ENCODE measurements at places on chromosomes 1 and 21. TPM values are rescaled to one million over a fixed set of nuclear protein-coding genes. Genes with fewer than 3 reads are reported as not detected.
A peak's percentile ranks its signal among the peaks of the same experiment; 100 is the strongest.

- H3K27ac ChIP-seq, result no peak overlapping the region
- DNase-seq, result no peak
- H3K4me3 ChIP-seq, result no peak overlapping the region
- H3K27me3 ChIP-seq, result no peaks in the 10 kb centered on the region
- H3K4me1 ChIP-seq, result no peaks in the 10 kb centered on the region
- no peaks in the 10 kb centered on the region for H3K36me3 ChIP-seq
Measured at GRCh38 chr1:242743983-242744780, 219.7 kb upstream of the PLD5 start.

- H3K36me3 ChIP-seq, result no peaks in the 10 kb centered on the region
- no peaks in the 10 kb centered on the region for H3K4me1 ChIP-seq
- no peak overlapping the region for H3K4me3 ChIP-seq
- DNase-seq, result no peak
- no peaks in the 10 kb centered on the region for H3K27me3 ChIP-seq
Measured at GRCh38 chr1:216749232-216749631, 26.0 kb upstream of the ESRRG start.

Gene DRAXIN
- total RNA-seq, result 0.09 TPM

DNA sequence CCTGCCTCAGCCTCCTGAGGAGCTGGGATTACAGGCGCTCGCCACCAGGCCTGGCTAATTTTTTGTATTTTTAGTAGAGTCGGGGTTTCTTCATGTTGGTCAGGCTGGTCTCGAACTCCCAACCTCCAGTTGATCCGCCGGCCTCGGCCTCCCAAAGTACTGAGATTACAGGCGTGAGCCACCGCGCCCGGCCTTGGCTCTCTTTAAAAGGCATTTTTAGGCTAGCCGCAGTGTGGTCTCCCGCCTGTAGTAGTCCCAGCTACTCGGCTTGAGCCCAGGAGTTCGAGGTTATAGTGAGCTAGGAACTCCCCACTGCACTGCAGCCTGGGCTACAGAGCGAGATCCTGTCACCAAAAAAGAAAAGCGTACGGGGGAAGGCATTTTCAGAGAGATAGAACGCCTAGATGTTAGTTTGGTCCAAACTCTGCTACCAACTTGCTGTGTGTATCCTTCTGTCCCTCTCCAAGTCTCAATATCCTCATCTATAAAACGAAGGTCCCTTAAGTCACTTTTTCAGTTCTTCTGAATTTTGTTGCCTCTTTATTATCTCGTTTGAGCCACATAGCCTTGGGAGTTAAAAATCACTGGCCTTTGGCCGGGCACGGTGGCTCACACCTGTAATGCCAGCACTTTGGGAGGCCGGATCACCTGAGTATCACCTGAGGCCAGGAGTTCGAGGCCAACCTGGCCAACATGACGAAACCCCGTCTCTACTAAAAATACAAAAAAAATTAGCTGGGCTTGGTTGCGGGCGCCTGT is 734 bp downstream of the MED18 start:
- peak; percentile 66 for DNase-seq
- peaks cover 41% of the 10 kb centered on the region for H3K36me3 ChIP-seq
- H3K27me3 ChIP-seq, result no peaks in the 10 kb centered on the region
- H3K4me1 ChIP-seq, result peaks cover 6% of the 10 kb centered on the region

GRCh38 chr1:61011561-61012263 is 70.6 kb upstream of the NFIA start:
- DNase-seq, result no peak
- no peak overlapping the region for H3K4me3 ChIP-seq
- no peaks in the 10 kb centered on the region for H3K36me3 ChIP-seq
- no peak overlapping the region for H3K27ac ChIP-seq

- H3K27me3 ChIP-seq, result no peaks in the 10 kb centered on the region
- peaks cover 42% of the 10 kb centered on the region for H3K36me3 ChIP-seq
- H3K4me3 ChIP-seq, result no peak overlapping the region
Measured at GRCh38 chr1:172609528-172609927, 49.4 kb upstream of the FASLG start.

Gene PLA2G5
- total RNA-seq, result 4.9 TPM

GRCh38 chr1:222769181-222769580 is 32.2 kb downstream of the FAM177B start:
- H3K36me3 ChIP-seq, result no peaks in the 10 kb centered on the region
- H3K4me3 ChIP-seq, result no peak overlapping the region
- no peaks in the 10 kb centered on the region for H3K4me1 ChIP-seq
- H3K27me3 ChIP-seq, result no peaks in the 10 kb centered on the region
- no peak for DNase-seq
- no peak overlapping the region for H3K27ac ChIP-seq

DNA sequence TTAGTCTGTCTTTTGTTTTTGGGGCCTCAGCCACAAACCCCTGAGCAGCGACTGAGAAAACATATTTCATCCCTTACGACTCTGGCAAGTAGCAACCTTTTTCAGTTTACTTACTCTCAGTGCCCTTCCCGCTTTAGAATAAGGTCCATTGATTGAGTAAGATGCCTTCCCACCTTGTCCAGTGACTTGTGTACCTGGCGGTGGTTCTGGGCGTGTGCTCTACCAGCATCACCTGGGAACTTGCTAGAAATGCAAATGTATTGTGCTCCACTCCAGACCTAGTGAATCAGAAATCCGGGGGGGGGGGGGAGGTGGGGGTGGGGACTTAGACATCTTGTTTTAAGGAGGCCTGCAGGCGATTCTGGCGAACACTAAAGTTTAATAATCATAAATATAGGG is 72.1 kb downstream of the S1PR1 start:
- no peak overlapping the region for H3K4me3 ChIP-seq
- H3K36me3 ChIP-seq, result no peaks in the 10 kb centered on the region
- H3K4me1 ChIP-seq, result peaks cover 16% of the 10 kb centered on the region
- no peak for DNase-seq

DNA sequence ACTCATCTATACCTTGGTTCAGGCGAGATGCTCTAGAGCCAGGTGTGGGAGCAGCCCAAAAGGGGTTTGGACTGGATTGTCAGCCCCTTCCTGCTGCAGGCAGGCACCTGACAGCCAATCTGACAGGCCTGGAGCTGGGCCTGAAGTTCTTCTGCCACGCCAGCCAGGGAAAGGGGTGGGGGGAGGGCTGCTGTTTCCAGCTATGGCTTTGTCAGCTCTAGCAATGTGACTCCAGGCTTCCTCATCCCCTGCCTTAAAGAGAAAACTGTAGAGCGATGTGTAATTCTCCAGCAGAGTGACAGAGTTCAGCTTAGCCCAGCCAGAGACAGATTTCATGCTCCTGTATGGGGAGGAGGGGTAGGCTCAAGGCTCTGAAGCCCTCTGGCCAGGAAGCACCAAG is 30.3 kb downstream of the WNT4 start:
- no peaks in the 10 kb centered on the region for H3K27me3 ChIP-seq
- DNase-seq, result no peak
- no peak overlapping the region for H3K4me3 ChIP-seq
- peaks cover 27% of the 10 kb centered on the region for H3K36me3 ChIP-seq
- H3K4me1 ChIP-seq, result peaks cover 4% of the 10 kb centered on the region

Gene LAPTM5
- total RNA-seq, result 424 TPM

Gene ZNF648
- not detected for total RNA-seq
